ACHN (cell line): ENCODE measurements at places on chromosomes 5 and 9.

- no peak for DNase-seq
These were observed 137.5 kb downstream of the CPLANE1 start for GRCh38 chr5:37111426-37112382.

- no peak for DNase-seq
These were observed 1402.1 kb upstream of the ACO1 start for GRCh38 chr9:30982301-30982700.

- DNase-seq: no peak
These were observed 83.0 kb upstream of the RIOK2 start for GRCh38 chr5:97266076-97266475.

DNA sequence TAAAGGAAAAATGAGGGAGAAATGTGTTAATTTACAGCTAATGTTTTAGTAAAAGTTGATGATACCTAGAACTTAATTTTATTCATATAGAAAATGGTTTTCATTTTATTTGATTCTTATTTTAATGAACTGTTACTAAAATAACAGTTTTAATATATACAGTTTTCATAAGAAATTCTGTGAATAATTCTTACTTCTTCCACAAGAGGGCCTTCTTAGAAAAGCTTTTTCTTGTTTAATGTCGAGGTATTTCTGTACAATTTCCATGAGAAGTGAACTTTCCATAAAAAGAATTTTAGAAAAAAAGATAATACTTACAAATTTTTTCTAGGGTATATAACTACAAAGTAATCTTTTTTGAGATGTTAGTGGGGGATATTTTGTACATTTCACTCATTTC lies 73.9 kb downstream of the KLF9 start:
- DNase-seq: peak; percentile 48

- peak; percentile 20 for DNase-seq
These were observed 854 bp upstream of the ARL15 start for GRCh38 chr5:54311176-54311677.

GRCh38 chr5:132473668-132474067 lies 16.9 kb downstream of the IRF1 start:
- DNase-seq: no peak

DNA sequence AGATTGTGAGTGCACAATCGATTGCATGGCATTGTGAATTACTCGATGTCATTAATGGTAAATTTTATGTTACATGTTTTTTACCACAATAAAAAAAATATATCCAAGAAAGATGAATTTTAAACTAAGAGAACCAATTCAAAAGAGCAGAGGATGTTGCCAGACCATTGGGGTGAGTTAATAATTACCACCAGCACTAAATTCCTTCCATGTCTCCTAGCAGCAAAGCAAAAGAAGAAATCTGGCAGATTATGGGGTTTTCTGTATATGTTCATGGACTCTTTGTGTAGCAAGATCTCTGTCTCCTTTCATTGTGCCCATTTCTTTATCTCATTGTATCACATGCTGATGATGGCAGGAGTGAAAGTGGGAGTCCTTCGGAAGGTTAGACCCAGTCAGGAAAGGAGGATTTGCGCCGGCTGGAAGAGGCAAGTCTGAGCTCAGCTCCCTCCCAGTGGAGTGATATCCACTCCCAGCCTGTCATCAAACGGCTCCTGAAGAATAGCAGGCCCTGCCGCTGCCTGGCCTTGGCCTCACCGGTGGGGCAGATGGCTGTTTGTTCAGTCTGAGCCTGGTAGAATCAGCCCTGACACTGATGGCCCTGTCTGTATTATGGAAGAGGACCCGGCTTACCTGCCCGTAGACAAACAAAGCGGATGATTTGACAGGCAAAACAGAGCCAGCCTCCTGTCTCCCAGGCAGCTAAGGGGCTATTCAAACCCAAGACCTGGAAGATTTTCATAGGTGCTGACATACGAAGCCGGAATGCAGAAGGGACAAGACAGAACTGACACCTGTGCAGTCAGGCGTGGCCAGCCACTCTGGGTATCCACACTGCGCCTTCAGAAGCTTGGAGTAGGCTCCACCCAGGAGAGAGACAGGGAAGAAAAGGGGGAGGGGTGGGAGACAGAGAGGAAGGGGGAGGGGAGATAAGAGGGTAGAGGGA lies 21.9 kb upstream of the FOXE1 start:
- DNase-seq: peak; percentile 38

GRCh38 chr5:138303372-138303771 lies 28.2 kb downstream of the CDC25C start:
- no peak for DNase-seq

- no peak for DNase-seq
These were observed 26.0 kb upstream of the SYK start for GRCh38 chr9:90775657-90776056.

- DNase-seq: no peak
These were observed 15.0 kb upstream of the HSPB3 start for GRCh38 chr5:54440456-54440893.

- DNase-seq: no peak
These were observed 356.7 kb downstream of the TMEM167A start for GRCh38 chr5:82720213-82721086.

DNA sequence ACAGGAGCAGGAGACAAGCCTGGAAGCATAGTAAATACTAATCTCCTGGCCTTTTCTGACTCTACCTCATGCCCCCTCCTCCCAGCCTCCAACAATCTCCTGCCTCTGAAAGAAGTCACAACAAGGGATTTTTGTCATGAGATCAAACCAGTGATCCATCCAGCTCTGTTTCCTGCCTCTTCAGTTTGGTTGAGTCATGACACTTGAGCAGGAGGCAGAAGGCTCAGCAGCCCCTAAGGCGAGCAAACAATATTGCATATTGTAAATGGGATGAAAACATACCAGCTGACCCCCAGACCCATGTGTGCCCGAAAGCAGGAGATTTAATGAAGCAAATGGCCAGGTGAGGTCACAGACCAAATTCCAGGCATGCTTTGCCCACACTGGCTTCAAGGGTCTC lies 272.8 kb downstream of the GAS1 start:
- no peak for DNase-seq

- DNase-seq: no peak
These were observed 77.6 kb downstream of the CACNA1B start for GRCh38 chr9:137955224-137955570.

DNA sequence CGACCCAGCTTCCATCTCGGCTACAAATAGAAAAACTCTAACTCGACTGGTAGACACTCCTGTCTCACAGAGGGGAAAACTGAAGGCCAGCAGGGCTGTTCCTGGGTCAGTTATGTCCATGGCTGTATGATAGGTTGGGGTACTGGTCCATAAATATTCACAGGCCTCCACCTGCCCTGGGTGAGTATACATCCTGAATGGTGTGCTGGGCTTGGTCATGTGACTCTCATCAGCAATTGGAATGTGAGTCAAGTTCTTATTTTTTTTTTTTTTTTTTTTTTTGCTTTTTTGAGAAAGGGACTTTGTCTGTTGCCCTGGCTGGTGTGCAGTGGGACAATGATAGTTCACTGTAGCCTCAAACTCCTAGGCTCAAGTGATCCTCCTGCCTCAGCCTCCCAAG lies 58.3 kb upstream of the NEK6 start:
- DNase-seq: no peak

- DNase-seq: no peak
These were observed 300.8 kb upstream of the MSX2 start for GRCh38 chr5:174423558-174423957.

GRCh38 chr5:67476531-67476930 lies 279.9 kb upstream of the CD180 start:
- DNase-seq: no peak

GRCh38 chr5:116494784-116495450 lies 79.7 kb downstream of the SEMA6A start:
- no peak for DNase-seq

- DNase-seq: no peak
These were observed 307.3 kb downstream of the MLLT3 start for GRCh38 chr9:20314981-20315380.

DNA sequence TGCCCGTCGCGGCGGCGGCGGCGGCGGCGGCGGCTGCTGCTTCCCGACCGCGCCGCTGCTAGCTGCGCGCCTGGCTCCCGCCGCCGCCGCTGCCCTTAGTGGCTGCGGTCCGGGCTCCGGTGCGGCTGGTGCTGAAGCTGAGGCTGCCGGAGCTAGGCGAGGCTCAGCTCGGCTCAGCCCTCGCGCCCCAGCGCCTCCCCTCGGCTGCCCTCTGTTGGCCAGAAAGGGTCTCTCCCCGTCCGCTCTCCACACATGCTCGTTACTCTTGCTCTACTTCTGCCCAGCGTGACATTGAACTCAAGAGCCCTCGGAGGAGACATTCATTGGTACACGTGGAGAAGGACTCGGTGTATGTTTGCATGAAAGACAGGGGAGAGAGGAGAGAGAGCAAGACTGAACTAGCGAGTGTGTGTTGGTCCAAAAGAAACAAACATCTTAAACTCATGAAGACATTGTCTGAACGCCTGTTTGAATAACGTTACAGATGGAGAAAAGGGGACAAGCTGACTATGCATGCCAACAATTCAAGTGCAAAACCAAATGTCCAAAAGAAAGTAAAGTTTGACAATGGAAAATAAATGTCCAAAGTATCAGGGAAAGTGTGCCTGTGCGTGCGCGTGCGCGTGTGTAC lies at the start of gene HCN1:
Gene HCN1 (minus strand): TSS at position 175 of the 631 bp plus-strand sequence.
- DNase-seq: peak; percentile 5

GRCh38 chr9:37947977-37948376 lies 44.0 kb upstream of the SLC25A51 start:
- DNase-seq: no peak

DNA sequence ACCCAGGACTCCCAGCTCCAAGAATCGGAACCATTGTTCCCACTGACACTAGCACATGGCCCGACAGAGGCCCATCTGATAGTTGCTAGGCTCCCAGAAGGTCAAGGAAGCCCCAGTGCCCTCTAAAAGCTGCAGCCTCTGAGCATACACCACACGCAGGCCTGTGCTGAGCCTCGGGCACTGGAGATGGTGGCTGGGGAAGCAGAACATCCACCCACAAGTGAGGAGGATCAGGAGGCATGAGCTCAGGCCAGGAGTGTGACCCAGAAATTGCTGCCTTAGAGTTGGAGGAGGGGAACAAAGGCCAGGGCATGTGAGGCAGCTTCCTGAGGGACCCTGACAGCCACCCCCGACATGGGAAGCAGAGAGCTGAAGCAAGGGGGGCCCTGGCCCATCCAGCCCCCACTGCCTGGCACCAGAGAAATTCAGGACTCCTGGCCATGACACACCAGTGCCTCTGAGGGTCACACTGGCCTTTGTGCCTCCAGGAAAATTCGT lies 21.4 kb downstream of the IPPK start:
- DNase-seq: no peak

- peak; percentile 9 for DNase-seq
These were observed 121.2 kb upstream of the RANBP3L start for GRCh38 chr5:36422952-36423351.

- DNase-seq: no peak
These were observed 30.7 kb downstream of the SEMA4D start for GRCh38 chr9:89467278-89467625.

DNA sequence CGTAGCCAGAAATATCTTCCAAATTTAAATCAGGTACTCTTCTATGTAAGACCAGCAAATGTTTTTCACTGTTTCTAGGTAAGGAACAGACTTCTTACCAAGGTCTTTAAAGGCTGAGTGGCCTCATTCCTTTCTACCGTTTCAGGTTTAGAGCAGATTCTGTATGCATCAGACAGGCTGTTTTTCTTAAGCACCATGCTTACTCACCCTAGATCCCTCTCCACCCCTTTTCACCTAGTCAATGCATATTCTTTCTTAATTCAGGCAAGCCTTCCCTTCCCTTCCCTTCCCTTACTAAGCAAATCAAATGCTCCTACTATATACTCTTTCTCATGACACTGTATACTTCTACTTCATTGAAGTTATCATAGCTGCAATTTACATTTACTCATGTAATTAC lies 70.7 kb downstream of the RFX3 start:
- DNase-seq: no peak

- DNase-seq: no peak
These were observed 63.2 kb downstream of the MED27 start for GRCh38 chr9:132016456-132016855.

DNA sequence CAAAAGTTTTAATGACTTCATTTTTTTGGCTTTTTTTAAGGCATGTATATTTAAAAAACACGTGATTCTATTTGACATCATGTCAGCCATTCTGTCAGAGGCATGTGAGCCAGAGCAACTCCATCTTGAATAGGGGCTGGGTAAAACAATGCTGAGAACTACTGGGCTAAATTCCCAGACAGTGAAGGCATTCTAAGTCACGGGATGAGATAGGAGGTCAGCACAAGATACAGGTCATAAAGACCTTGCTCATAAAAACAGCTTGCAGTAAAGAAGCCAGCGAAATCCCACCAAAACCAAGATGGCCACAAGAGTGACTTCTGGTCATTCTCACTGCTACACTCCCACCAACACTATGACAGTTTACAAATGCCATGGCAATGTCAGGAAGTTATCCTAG lies 1000.6 kb upstream of the DMAC1 start:
- no peak for DNase-seq

GRCh38 chr9:108568093-108568492 lies 287.7 kb downstream of the ACTL7B start:
- no peak for DNase-seq

DNA sequence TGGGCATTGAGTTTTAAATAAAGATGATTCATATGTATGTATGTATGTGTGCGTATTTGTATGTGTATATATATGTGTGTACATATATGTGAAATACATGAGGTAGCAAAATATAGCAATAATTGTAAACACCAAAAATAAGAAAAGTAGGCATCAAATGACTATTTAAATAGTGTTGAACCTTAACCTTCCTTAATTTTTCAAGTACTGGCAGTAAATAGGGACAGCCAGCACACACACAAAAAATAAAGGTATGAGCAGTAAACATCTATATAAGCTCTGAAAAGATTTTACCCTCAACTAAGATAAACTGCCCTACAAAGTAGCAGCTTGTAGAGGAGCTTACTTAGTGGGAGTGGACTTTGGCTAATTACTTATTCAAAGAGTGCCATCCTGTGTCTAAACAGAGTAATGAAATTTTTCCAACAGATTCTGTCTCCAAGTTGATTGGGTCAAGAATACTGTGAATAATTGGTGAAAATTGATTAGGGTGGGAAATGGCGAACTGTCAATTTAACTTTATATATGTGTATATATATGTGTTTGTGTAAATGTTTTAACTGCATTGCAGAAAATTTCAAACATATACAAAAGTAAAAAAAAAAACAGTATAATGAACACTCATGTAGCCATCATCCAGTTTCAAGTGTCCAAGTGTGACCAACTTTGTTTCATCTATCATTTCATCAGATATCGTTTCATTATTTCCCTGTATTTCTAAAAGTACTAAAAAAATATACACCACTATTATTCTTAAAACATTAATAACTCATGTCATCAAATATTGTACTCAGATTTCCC lies 2.0 kb upstream of the ADAMTS6 start:
- peak; percentile 77 for DNase-seq
